ENCODE measurements at places on chromosomes 7 and 10.

DNA sequence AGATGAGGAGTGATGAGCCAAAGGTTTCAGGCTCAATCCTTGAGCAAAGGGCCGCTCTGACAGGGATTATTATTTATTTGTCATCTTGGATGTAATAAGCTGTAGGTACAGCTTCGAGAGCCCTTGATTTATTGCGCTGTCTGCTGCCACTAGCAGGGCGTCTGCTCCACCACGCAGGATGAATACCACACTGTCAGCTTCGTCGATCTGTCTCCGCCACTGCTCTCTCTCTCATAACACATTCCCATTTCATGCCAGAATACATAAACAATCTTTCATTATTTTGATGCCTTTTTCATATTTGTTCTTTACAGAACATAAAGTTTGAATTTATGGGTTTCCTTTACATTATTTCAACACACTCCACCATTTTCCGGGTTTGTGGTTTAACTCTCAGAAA lies 276.6 kb downstream of the LRMDA start:
- DNase-seq, result no peak

- no peak for DNase-seq
These were observed 22.3 kb upstream of the FAM133B start for GRCh38 chr7:92612501-92612900.

- no peak for DNase-seq
These were observed 22.7 kb downstream of the CUL1 start for GRCh38 chr7:148721390-148721789.

DNA sequence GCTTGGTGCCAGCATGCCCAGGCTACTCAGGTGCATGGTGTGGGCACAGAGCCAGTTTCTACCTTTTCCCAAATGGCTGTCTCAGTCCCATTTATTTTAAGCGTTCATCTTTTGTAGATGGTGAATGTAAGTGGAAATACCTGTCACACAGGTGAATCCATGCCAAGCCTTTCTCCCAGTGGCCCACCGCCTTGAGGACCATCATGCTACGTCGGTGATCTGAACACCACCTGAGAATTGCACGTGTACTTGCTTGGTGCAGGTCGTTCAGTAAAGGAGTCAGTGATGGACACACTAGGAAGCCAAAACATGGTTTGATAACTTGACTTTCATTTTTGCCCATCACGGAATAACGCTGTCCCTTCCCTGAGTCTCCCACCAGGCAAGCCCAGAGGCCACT lies 666.7 kb upstream of the FOXK1 start:
- DNase-seq, result no peak
